NCI-H2107 (cell line): ENCODE measurements at places on chromosomes 1 and 21.

DNA sequence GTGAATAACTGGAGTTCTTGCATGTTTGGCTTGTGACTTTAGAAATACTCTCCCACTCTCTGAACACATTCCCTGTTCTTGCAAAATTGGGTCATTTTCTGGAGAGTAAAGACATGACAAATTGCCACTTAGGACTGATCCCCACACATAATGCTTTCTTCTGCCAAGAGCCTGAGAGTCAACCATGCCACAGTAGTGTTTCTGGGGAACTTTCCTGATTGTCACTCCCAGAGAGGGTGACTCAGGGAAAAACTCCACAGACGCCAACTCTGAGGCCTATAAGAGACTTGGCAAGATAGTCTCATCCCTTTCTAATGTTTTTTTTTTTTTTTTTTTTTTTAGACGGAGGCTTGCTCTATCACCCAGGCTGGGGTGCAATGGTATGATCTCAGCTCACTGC lies 157.8 kb downstream of the ATG4C start:
- no peak for DNase-seq

DNA sequence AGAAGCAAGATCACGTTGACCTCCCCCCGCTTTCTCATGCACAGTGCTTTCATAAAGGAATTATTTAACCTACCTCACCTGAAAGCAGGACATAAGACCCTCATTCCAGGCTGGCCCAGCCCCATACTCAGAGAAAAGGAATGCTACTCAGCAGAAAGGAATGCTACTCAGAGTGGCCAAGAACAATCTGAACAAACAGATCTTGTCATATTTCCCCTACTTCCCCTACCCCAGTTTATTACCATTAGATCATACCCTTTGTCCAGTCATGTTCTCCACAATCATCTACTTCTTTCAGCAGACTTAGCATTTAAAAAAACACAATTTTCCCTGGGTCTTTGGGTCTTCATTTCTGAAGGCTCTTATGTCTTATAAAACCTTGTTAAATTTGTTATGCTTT lies 89.8 kb downstream of the SLC16A1 start:
- no peak for DNase-seq

- DNase-seq = no peak
Measured at GRCh38 chr1:201554190-201554600, 15.3 kb downstream of the NAV1 start.

DNA sequence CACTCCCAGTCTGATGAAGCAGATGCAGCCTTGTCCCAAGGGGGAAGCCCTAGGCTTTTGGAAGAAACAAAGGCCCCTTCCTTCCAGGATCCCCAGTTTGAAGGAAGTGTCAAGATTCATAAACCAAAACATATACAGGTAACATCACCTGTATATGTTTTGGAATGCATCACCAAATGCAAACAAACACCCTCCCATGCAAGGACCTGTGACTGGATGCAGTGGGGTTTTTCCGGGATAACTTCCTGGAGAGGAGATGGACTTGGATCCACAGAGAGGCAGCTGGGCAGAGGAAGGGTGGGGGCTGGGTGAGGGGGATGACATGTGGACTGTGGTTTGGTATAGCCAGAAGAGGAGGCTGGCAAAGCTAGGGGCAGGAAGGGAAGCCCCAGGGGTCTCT lies 1.5 kb upstream of the PLA2G2F start:
- DNase-seq = no peak

GRCh38 chr1:229563701-229564100 lies 5.2 kb upstream of the ABCB10 start:
- no peak for DNase-seq

DNA sequence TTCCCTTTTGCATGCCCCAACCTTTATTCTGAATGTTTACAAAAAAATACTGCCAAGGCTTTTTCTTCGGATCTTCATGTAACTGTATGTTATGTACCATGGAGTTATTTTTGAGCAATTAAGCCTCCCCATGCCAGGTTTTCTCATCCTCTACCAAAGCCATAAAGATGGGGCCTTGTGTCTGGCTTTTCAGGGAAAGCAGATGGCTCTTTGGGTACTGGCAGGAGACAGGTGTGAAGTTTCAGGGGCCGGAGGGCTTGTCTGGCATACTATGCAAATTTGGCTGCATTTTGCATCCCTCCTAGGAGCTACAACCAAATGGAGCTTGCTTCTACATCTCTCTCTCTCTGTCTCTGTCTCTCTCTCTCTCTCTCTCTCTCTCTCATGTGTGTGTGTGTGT lies 28.1 kb upstream of the PLXNA2 start:
- DNase-seq = no peak

- DNase-seq = no peak
Measured at GRCh38 chr1:198529414-198529813, 11.1 kb downstream of the ATP6V1G3 start.

DNA sequence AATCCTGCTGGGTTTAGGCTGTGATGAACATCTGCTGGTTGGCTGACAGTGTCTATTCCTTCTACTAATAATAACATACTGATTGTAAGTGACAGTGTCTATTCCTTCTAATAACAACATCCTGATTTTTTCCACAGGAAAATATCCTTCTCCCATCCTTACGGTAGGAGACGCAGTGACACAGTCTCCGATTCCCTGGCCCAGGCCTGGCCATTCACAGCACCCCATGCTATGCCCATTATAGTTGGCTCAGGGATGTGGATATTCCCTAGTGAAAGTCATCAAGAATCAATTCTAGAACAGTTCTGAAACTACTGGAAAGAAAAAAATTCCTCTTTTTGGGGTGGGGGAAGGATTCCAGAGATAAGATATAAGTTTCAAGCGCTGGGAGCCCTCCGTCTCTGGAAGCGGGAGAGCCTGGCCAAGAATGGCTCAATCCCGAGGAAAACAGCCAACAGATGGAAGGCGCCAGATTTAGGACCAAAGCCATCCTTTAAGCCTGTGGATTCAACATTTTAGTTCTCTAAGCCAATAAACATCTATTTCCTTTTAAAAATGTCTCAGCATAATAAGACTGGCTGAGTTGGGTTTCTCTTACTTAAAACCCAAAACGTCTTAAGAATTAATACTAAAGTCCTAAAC lies 88.6 kb downstream of the GPATCH2 start:
- no peak for DNase-seq

GRCh38 chr1:181659321-181659957 lies 176.1 kb downstream of the CACNA1E start:
- no peak for DNase-seq

GRCh38 chr1:241020851-241021697 lies 335.9 kb downstream of the RGS7 start:
- DNase-seq = no peak

- no peak for DNase-seq
Measured at GRCh38 chr1:212669102-212669501, 30.5 kb downstream of the BATF3 start.

GRCh38 chr1:165734906-165735305 lies 33.8 kb downstream of the TMCO1 start:
- DNase-seq = no peak

GRCh38 chr1:20899154-20899972 lies 112.3 kb upstream of the HP1BP3 start:
- DNase-seq = no peak

GRCh38 chr1:143651350-143651992 lies 320.3 kb downstream of the FAM72C start:
- no peak for DNase-seq

DNA sequence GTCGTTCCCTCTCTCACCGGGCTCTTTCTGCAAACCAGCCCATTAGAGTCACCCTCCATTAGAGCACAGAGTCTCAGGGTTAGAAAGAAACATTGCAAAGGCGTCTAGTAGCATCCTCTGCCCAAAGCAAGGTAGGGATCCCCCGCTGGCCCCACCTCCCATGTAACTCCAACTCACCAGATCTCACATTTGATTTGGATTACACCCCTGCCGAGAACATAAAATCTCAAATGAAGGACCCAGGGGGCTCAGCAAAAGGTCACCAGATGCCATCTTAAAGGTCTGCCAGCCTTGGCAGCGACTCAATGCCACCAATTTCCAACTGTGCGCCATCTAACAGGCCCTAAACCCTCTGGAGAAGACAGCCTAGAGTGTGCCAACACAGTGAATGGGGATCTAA lies 14.1 kb downstream of the C1orf87 start:
- DNase-seq = no peak

DNA sequence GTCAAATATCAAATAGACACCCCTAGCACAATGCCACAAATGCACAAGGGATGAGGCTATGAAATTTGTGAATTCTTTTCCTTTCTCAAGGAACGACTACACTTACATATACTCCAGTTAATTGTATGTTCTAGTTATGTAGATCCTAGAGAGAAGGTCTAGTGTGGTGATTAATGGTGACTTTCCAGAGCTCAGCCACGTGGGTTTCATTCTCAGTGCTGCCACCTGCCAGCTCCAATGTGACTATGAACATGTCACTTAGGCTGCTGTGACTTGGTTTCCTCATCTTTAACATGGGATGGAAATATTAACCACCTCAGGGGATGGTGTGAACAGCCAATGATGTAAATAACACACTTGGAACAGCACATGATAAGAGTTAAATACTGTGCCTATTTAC lies 138.3 kb downstream of the APP start:
- DNase-seq = no peak

DNA sequence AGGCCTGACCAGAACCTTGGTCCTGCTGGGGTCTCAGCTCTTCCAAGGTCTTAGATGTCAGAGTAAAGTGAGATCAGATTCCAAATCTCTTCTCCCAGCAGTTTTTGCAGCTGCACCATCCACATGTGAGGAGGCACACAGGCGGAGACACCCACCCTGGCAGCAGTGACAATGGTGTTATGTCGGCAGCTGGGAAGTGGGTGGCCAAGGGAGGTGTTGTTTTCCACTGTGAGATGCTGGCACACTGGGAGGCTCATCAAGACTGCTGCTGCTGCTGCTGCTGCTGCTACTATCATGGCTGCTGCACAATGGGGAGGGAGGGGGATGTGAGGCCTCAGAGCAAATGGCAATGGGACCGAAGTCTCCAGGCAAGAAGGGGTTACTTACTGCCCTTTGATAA lies 23.6 kb downstream of the CAMK2N1 start:
- no peak for DNase-seq

DNA sequence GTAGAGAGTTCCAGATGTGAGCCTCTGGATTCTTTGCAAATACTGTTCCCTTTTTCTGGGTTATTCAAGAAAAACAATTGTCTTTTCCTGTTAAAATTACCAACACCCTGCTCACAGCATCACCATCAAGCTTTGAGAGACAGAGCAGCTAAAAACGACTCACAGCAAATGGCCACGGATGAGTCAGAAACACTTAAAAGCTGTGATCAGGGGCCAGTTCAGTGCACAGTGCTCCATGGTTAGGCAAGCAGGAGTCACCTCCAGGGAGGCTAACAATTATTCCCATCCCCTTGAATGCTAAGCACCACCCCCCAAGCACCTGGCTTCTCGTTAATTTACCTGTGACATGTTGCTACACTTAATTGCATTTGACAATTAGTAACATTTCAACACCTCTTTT lies 128.4 kb upstream of the CAMK1G start:
- peak; percentile 35 for DNase-seq

DNA sequence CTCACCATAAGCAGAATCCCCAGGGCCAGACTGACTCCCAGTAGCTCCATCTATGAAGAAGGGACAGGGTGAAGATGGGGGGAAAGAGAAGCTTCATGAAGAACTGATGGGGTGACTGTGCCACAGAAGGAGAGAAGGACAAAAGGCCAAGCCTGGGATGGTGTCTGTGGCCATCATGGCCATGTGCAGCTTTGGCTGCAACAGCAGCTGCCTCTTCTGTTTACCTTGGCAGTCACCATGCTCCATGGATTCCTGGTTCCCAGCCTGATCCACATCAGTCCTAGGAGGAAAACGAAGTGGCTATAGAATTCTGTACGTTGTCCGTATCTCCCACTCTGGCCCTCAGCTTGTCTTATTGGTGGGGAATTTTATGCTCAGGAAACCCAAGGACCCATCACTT lies 12.0 kb downstream of the SEMA6C start:
- no peak for DNase-seq

GRCh38 chr1:180560868-180561600 lies 2.3 kb downstream of the OVAAL start:
- no peak for DNase-seq

GRCh38 chr1:109617291-109617801 lies 2.1 kb downstream of the GNAT2 start:
- DNase-seq = no peak

GRCh38 chr1:30787856-30788495 lies 30.4 kb upstream of the LAPTM5 start:
- no peak for DNase-seq

DNA sequence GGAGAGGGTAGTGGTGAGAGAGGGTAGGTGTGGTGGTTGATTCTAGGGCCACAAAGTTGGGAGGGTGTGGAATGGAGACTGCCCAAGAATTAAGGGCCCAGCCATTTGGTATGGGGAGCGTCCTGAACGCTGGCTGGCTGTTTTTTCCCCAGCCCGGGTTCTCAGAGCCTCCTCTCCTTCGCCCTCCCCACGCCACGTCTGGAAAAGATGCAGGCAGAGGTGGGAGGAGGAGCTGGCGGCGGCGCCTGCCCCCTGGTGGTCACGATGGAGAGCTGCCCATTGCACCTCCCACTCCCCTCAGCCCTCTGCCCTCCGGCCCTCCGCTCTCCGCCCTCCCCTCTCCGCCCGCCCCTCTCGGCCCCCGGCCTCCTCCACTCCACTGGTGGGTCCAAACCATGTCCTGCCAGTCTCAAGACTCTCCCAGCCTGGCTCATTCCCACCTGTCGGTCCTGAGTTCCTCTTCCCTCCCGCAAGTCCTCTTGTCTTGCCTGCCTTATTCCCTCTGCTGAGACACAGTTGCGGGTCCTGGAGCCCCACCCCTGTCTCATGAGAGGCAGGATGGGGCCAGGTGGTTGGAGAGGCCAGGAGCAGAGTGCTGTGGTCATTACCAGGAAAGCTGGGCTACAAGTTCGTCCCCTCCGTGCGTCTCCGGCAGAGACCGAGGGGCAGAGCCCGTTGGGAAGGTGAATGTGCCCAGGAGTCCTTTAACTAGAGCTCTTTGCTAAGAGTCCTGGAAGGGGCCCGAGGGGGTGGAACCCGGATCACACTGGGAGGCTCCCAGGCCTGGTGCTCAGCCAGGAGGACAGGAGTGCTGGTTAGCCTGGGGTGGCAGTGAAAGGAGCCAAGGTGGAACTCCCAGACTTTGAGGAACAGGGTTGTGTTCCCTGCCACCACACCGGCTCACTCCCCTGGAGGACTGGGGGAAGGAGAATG lies 22.6 kb downstream of the ETNK2 start:
- DNase-seq = peak; percentile 68

DNA sequence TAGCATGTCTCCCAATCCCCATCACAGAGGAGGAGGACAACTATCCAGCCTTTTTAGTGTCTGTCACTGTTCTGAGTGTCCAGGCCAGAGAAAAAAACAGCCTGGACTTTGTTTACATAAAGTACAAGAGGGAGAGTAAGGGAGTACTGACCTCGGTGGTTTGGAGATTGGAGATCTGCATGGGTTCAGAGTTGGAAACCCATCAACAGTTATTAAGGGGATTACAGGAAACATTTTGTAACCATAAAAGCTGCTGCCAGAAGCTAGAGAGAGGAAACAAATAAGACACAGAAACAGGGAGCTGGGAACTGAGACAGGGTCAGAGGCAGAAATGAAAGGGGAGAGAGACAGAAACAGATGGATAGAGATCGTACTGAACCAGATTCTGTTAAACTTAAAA lies 131.5 kb upstream of the CTTNBP2NL start:
- no peak for DNase-seq

GRCh38 chr1:180670681-180671080 lies 38.9 kb downstream of the XPR1 start:
- DNase-seq = no peak
